Mesothelial cell of epicardium (in vitro differentiated cells): ENCODE measurements at places on chromosomes 3 and 15.

GRCh38 chr15:51267051-51267702 lies 71.2 kb downstream of the CYP19A1 start:
- peak; percentile 40 for DNase-seq

DNA sequence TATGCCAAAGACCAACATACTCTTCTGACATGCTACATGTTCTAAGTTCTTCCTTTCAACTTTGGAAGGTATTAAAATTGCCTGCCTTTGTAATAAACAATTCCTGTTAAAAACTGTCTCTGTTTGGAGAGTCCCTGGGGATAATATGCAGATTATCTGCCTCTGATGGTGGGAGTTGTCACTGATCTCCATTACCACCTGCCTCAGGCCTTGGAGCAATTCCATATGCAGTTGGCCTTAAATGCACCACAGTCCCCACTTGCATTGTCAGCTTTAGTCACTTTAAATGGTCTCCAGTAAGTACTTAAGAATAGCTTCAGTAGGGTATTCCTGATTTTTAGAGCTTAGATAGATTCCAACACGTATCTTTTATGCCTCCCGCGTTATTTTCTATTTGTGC lies 121.1 kb upstream of the GOLIM4 start:
- no peak for DNase-seq

- no peak for DNase-seq
Measured at GRCh38 chr3:127908202-127908601, 6.8 kb upstream of the KBTBD12 start.

GRCh38 chr15:33646744-33647143 lies 321.6 kb upstream of the CHRM5 start:
- DNase-seq, result no peak

GRCh38 chr3:194985031-194985578 lies 285.9 kb downstream of the XXYLT1 start:
- DNase-seq, result peak; percentile 60

GRCh38 chr3:40088527-40089170 lies 220.9 kb upstream of the EIF1B start:
- DNase-seq, result no peak

DNA sequence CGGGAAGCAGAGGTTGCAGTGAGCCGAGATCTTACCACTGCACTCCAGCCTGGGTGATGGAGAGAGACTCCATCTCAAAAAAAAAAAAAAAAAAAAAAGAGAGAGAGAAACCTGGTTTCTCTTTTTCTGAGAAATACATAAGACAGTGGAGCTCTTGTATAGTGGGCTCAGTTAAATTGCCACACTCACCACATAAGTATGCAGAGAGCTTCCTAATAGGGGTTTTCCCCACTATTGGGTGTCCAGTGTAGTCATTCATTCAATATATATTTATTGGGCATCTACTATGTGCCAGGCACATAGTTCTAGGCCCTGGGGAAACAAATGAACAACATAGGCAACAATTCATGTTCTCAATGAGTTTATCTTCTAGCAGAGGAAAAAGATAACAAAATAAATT lies 48.9 kb upstream of the FMN1 start:
- no peak for DNase-seq

- DNase-seq, result no peak
Measured at GRCh38 chr15:77837649-77838025, 204.9 kb upstream of the LINGO1 start.

DNA sequence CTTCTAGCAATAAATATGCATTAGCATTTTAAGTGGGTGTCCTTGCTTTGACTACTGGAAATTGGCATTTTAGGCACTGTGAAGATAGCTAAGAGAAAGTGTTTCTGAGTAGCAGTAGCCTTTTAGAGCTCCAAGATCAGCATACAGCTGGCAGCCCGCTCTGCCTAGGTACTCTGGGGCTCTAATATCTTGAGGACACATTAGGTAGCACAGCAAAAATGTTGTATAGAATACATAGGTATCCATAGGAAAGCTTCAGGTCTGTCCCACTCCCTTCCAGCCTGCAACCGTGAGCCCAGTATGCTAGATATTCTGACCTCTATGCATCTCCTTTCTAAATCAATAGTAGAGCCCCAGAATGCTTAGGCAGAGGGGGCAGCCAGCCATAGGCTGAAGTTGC lies 670.5 kb downstream of the NLGN1 start:
- DNase-seq, result no peak

GRCh38 chr3:84601303-84601702 lies 357.5 kb upstream of the CADM2 start:
- DNase-seq, result no peak

- no peak for DNase-seq
Measured at GRCh38 chr3:188827103-188827502, 344.7 kb upstream of the TPRG1 start.

- no peak for DNase-seq
Measured at GRCh38 chr3:84082726-84083125, 876.1 kb upstream of the CADM2 start.

- DNase-seq, result peak; percentile 31
Measured at GRCh38 chr3:52535411-52536111, 844 bp upstream of the UQCC5 start.

GRCh38 chr15:74167891-74168331 lies 5.6 kb upstream of the ISLR start:
- DNase-seq, result no peak

DNA sequence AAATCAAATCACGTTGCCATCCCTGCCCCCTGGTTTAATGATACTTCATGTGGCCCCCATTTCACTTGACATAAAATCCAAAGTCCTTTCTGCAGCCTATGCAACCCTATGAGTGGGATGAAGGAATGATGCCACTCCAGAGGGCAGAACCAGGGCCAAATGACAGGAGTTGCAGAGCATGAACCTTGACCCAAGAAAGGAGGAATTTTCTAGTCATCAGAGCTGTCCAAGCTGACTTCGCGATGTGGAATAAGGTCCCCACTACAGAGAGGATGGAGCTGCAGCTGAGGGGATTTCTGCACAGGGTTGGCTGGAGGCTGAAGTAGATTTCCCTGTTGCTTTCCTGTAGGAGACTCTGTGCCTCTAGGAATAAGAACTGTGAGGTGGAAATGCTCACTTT lies 15.8 kb upstream of the EPHB3 start:
- no peak for DNase-seq

DNA sequence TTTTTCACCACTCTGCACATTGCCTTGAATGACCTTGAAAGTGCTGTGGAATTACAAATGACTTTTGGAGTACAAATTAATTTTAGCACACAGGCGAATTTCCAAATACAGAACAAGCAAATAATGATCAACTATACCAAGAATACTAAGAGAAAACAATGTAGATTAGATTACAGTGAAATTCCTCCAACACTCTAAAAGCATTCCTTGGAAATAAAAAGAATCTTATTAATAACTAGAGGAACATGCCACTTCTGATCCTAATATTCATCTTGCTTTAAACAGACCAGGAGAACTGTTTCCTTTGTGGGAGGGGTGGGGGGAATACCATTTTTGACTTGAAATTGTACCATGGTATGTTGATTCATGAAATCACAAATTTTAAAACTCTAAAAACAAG lies 167.5 kb downstream of the SUCLG2 start:
- DNase-seq, result no peak

DNA sequence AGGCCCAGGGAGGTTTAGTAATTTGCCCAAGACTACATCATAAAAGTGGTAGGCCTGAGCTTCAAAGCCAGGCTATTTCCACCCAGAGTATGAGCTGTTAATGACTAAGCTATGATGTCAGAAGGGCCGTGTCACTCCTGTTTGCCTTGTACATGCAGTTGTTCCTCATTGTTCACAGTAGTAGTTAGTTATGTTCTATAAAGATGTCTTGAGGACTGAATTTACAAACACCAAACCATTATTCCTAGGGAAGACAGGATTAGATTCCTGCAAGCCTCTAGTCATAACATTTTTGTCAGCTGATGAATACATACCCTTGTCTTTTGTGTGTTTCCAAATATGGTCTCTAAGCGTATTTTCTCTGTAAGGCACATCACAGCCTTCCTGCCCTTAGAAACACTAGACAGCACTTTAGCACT lies 20.9 kb upstream of the LARS2 start:
- DNase-seq, result no peak

GRCh38 chr15:56927816-56928215 lies 9.4 kb downstream of the TCF12 start:
- DNase-seq, result no peak

- DNase-seq, result no peak
Measured at GRCh38 chr3:64922213-64922612, 234.4 kb upstream of the ADAMTS9 start.

GRCh38 chr3:44184319-44184953 lies 57.2 kb upstream of the TOPAZ1 start:
- DNase-seq, result no peak

DNA sequence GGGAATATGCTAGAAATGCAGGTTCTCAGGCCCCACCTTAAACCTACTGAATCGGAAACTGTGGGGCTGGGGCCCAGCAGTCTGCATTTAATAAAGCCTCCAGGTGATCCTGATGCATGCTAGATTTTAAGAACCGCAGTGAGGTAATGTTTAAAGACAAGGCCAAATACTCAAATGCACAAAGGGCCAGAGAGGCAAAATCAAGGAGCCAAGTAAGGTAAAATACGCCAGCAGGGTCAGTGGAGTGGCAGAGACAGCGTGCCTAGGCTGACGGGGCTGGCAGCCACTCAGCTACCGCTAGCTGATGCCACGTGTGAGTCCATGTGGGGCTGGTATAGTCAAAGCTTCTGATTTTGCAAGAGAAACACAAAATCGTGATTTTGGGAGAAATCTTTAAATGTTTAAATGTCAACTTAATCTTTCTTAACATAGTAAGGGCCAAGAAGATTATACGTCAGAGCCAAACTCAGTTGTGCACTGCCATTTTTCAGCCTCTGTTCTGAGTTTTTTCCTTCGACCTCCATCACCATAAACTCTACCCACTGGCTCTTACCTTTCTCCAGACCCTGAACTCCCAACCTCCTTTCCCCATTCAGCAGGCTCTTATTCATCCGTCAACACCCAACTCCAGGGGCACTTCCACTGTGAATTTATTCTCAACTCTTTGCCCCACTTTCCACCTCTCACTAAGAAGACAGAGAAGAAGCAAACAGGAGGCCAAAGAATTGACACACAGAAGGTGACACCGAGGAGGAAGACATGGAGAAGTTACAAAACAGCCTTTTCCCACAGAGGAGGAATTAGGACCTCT lies 136.6 kb upstream of the RAD18 start:
- no peak for DNase-seq

GRCh38 chr15:58452775-58453174 lies 21.0 kb downstream of the LIPC start:
- no peak for DNase-seq

GRCh38 chr3:66483006-66483405 lies 17.8 kb downstream of the LRIG1 start:
- no peak for DNase-seq

- no peak for DNase-seq
Measured at GRCh38 chr3:138875754-138876664, 41.3 kb upstream of the PIK3CB start.

DNA sequence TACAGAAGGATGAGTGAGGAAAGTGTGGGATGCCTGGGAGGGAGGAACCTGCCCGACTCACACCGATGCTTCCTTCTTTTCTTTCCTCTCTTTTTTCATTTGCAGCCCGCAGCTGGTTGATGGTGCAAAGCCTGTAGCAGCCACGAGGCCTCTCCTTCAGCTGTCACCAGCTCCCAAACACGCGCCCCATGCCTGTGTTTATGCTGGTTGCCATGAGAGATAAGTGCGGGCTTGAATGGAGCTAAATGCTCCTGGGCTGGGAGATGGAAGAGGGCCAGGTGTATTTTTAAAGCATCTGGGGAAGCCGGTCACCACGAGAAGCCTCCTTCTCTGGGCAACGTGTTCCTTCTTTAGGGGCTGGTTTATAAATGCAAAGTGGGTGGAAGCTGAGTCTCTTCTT lies 9.3 kb downstream of the COLQ start:
- DNase-seq, result no peak

DNA sequence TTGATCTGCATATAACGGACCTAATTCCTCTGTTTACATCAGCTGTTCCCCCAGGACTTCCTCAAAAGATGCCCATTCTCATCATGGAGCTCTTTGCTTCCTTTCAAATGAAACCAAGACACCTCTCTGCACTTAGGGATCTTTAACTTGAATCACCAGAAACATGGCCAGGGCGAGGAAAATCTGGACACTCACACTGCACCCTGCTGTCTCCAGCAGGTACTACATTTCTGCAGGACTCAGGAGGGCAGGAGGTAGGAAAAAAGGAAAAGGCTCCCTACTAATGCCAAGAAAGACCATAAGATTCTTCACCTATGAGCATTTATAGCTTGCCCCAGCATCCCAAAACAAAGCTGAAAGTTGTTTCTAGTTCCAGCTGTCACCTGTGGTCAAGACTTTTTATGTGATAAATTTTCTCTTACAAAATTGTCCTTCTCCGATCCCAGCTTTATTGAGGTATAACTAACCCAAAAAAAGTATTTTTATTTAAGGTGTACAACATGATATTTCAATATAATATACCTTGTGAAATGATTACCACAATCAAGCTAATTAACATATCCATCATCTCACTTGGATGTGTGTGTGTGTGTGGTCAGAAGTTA lies 87.3 kb upstream of the C15orf61 start:
- DNase-seq, result peak; percentile 53

DNA sequence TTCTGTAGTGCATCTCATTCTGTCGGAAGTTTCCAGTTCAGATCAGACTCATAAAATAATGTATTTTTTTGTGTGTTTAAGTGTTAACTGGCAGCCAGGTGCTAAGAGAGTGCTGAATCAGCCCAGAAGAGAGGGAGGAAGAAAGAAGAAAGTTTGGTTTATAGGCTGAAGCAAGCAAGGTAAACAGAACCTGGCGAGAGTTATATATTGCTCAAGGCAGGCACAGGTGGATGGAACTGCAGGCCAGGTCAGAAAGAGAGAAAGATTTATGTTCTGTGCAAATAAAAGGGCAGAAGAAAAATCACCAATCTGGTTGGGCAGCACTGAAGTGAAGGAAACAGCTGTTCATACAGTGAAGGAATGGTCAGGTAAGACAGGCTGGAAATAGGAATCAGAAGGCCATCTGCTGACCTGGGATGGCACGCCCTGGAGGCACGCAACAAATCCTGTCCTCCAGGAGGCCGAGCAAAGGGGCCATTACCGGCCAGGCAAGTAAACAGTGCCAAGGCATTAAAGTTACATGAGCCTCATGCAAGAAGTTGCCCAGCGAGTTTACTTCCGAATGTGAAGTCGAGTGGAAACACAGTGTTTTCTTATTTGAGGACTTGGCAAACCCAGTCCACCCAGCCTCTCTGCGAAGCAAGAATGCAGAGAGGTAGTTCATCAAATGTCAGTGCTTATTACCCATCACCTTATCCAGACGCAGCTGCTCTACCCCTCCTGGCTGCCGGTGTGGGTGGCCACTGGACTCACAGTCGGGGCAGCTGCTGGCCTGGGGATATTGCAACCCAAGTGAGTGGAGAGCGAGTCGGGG lies 309.8 kb downstream of the VPS13C start:
- no peak for DNase-seq

GRCh38 chr3:69012800-69013252 lies 658 bp downstream of the EOGT start:
- DNase-seq, result peak; percentile 23

DNA sequence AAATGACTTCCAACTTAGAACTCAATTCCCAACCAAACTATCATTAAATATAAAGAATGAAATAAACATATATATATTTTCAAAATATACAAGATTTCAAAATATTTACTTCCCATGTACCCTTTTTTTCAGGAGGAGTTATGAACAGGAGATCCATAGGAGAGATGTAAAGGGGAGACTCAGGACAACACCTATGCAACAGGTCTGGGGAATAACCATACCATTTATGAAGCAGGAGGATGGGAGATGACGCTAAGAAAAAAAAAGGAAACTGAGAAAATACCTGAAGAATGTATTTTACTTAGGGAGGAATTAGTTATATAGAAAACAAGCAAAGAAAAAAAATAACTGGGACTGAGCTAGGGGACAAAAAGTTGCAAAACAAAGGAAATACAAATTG lies 23.8 kb downstream of the INTS14 start:
- no peak for DNase-seq

GRCh38 chr3:52243791-52244628 lies 1.5 kb upstream of the PPM1M start:
- no peak for DNase-seq
